Urinary bladder (tissue), 4 donors: ENCODE measurements at places on chromosomes 12 and 14. TPM values are rescaled to one million over a fixed set of nuclear protein-coding genes. Genes with fewer than 3 reads are reported as not detected.

The SPATA7 gene
- total RNA-seq = 46.8 TPM

The NRL gene
- 0.85 TPM for total RNA-seq

The MYH6 gene
- total RNA-seq = 0.26 TPM

The HOXC10 gene
- 1.6 TPM for total RNA-seq
